Common myeloid progenitor, CD34-positive (primary cell): ENCODE measurements at places on chromosomes 3 and 15.

GRCh38 chr15:65796610-65797078 lies 4.6 kb upstream of the DENND4A start:
- DNase-seq = no peak

- DNase-seq = peak; percentile 89
Observed at GRCh38 chr15:33126559-33127290, 67.8 kb downstream of the FMN1 start.

DNA sequence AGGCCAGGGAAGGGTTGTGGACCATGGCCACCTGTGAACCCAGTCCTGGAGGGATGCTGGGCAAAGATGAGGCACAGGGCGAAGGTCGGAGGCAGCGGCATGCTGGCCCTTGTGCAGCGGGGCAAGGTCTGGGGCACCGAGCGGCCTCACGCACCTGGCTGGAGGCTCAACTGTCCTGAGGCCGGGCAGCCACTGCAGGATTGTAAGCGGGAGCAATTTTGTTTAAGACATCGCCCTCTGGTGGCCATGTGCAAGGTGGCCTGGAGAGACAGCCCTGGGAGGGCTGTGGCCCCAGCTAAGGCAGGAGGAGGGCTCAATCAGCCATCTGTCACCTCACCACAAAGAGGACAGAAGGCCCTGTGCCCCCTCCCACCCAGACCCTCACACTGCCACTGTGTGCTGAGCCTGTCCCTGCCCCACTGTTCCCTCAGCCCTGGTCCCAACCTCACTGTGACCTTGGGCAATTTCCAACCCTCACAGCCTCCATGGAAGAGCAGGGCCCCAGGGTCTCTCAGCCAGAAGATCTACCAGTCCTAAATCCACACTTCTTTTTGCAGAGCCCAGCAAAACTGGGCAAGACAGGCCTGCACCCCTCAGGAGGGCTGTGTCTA lies 46.2 kb downstream of the TPRA1 start:
- DNase-seq = peak; percentile 57

- no peak for DNase-seq
Observed at GRCh38 chr3:9351709-9352126, 11.1 kb upstream of the THUMPD3 start.
